Renal cortical epithelial cell (primary cell): ENCODE measurements at places on chromosomes 2 and 18. TPM values are rescaled to one million over a fixed set of nuclear protein-coding genes. Genes with fewer than 3 reads are reported as not detected.
A peak's percentile ranks its signal among the peaks of the same experiment; 100 is the strongest.

GRCh38 chr18:21163647-21164547 is 52.3 kb upstream of the ROCK1 start:
- DNase-seq = peak; percentile 61

- DNase-seq = peak; percentile 74
These were observed 69.2 kb downstream of the LONRF2 start for GRCh38 chr2:100252811-100253698.

GRCh38 chr2:13114391-13114790 is 397.7 kb downstream of the TRIB2 start:
- DNase-seq = peak; percentile 42

- DNase-seq = no peak
These were observed 41.4 kb downstream of the WDR33 start for GRCh38 chr2:127769587-127769986.

GRCh38 chr2:20474757-20475566 is 28.1 kb downstream of the RHOB start:
- DNase-seq = no peak

DNA sequence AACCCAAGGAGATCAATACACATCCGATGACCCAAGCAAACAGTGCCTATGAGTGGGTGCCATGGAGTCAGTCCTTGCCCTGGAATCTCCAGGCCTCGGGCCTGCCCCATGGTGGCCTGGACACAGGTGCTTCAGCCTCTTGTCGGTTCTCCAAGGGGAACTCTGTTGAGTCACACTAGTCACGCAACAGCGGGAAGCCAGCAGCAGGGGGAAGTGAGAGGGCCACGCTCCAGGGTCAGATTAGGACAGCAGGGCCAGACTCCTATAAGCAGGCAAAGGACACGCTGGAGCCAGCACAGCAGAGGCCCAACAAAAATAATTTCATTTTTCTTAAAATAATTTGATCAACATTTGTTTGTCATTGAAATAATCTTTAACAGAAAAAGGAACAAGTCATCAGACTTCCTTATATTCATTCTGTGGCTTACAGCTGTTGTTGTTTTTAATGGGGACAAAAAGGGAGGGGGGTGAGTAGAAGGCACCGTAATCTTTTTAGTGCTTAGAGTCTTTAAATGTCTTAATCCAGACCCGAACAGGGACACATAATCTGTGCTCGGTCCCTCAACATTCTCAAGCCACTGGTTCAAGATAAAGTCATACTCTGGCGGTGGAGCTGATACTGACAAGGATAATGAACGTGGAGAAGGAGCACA is 16.4 kb upstream of the ARMC9 start:
- DNase-seq = peak; percentile 73

- DNase-seq = peak; percentile 89
These were observed 12.6 kb upstream of the ID2 start for GRCh38 chr2:8669157-8669817.

- DNase-seq = no peak
These were observed 293.8 kb downstream of the PRKCE start for GRCh38 chr2:45945302-45945717.

DNA sequence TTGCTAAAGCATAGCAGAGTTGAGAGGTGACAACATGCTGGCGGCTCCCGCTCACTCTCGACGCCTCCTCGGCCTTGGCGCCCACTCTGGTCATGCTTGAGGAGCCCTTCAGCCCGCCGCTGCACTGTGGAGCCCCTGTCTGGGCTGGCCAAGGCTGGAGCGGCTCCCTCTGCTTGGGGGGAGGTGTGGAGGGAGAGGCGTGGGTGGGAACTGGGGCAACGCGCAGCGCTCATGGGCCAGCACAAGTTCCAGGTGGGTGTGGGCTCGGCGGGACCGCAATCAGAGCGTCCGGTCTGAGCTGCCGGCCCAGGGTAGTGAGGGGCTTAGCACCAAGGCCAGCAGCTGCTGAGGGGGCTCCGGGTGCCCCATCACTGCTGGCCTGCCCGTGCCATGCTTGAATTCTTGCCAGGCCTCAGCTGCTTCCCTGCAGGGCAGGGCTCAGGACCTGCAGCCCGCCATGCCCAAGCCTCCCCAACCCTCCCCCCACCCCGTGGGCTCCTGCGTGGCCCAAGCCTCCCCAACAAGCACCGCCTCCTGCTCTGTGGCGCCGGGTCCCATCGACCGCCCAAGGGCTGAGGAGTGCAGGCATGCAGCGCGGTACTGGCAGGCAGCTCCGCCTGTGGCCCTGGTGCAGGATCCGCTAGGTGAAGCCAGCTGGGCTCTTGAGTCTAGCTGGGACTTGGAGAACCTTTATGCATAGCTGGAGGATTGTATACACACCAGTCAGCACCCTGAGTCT is 2052.8 kb upstream of the CELF4 start:
- DNase-seq = no peak

DNA sequence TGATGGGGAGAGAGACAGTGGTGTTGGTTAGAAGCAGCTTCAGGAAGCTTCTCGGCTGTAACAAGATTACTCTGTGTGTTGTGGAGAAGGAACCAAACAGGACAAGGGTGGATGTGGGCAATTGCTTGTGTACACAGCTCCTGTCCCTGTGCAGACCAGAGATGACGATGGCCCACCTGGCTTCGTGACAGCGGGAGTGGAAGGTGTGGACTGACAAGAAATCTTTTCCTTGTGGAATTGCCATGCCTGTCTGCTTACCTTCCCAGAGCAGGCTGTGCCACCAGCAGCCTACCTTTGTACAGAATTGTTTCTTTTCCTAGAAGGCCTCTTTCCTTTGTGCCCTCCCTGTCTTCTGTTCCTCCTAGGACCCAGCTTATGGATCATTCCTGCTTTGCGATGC is 93.8 kb downstream of the ITGB1BP1 start:
- DNase-seq = no peak

The LYPD6 gene
- 1.6 and 5.6 TPM in 2 replicates for total RNA-seq

The SH2D6 gene
- total RNA-seq = 0.40 TPM in 1 of 2 replicates, not detected in the other

The MCM6 gene
- total RNA-seq = 14.4 and 14.8 TPM in 2 replicates

The TTN gene
- under 0.01 and 0.05 TPM in 2 replicates for total RNA-seq

The ACADL gene
- total RNA-seq = 0.17 and 3.8 TPM in 2 replicates
